ENCODE measurements at places on chromosomes 6 and 20.
A peak's percentile ranks its signal among the peaks of the same experiment; 100 is the strongest.

DNA sequence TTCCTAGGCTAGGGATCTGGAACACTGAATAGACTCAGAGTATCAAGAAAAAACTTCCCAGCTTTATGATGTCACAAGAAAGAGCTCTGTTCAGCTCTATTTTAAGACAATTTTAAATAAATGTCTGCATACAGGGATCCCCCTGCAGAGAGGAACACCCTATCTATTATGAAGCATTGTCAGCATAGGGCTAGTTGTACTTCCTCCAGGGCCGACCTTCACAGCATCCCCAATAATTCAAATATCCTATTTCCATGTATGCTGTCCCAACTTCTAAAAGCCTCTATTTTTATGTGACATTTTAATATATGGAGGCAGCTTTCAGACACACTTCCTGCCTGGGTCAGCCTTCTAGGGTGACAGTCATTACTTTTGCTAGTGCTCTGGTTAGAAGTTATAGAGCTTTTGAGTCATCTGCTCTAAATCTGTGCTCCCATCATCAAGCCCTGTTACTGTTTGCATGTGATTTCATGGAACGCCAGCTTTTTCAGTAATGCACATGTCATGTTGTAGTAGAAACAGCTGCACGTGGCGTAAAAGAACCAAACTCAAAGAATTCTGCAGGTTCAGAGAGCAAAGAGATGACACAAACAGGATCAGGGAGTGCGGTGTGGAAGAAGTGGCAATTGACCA is 189.2 kb downstream of the ADGB start:
- DNase-seq: no peak

DNA sequence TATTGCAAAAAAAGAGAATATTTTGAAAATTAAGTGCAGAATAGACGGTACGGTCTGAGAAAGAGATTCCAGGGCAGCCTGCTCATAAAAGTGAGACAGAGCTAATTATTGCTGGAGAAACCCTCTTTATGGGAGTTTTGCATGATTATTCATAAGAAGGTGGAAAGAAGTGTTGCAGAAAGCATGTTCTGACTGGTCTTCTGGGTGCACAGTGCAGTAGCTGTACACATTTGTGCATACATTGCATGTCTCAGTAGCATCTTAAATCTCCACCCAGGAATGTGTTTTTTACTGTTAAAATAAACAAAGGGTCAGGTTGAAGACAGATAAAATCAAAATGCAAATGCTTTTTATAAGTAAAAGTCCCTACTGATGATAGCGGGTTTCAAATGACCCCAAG is 1813.6 kb upstream of the DEFB115 start:
- DNase-seq: no peak

DNA sequence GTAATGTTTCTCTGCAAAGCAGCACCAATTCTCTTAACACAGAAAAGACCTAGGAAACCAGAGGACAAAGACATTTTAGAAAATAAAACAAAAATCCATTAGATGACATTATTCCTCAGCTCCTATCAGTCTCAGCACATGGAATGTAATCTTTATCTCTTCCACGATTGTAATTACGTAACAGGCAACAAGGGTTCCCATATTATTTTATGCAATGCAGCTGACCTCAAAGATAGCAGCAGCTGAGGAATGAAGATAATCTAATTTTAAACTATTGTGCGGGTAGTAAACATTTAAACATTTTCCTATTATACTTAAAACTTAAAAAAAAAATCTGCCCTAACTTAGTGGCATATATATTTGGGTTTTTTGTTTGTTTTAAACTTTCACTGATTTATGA is 33.0 kb upstream of the PTCHD4 start:
- no peak for DNase-seq

DNA sequence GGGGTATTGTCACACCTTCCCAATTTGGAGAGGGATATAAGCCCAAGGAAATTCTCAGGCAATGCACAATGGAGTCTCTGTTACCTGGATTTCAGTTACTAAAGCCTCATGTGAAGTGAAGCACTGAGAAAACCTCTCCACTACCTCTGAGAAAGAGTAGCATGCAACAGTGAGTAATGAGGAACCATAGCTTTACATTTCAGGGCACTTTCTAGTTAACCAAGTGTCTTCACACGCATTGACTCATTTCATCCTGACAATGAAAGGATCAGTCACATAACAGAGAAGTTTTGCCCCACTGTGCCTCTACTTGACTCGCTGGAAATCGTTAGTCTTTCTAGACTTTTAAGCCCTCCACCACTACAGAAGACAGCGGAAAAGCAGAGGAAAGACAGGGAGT is 86.2 kb upstream of the ARID1B start:
- no peak for DNase-seq

- DNase-seq: no peak
Observed at GRCh38 chr6:4322846-4323309, 187.5 kb upstream of the ECI2 start.

DNA sequence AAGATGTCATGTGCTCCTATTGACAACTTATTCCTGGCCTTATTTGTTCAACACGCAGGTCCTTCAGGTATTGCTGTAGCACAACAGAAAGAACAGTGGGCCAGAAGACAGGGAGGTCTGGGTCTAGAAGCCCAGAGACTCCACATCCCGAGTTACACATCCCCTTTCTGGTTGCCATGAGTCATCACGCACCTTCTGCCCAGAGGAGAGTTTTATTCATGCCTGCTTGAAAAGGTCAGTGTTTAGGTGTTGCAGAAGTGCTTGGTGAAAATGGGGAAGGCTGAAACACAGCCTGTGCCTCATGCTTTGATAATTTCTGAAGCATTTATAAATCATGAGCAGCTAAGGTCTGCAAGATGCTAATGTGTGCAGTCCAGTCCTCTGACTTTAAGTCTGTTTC is 256.4 kb downstream of the GMPR start:
- DNase-seq: no peak

- no peak for DNase-seq
Observed at GRCh38 chr6:2558098-2558680, 192.5 kb downstream of the MYLK4 start.

DNA sequence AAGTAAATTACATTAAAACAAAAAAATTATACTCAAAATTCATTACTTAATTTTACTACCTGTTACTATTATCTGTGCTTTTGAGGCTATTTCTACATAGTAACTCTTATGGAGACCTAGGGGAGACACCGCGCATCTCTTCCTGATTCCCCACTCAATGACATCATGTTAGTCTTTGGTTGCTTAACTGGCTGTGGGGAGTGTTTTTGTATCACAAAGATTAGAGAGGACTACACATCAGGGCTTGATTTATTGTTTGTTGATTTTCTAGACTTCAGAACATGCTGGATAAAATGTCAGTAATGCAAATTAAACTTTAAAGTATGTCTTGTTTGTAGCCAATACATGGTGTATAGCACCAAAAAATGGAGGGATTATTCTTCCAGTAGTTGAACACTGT is 26.0 kb downstream of the SLC2A10 start:
- DNase-seq: no peak

DNA sequence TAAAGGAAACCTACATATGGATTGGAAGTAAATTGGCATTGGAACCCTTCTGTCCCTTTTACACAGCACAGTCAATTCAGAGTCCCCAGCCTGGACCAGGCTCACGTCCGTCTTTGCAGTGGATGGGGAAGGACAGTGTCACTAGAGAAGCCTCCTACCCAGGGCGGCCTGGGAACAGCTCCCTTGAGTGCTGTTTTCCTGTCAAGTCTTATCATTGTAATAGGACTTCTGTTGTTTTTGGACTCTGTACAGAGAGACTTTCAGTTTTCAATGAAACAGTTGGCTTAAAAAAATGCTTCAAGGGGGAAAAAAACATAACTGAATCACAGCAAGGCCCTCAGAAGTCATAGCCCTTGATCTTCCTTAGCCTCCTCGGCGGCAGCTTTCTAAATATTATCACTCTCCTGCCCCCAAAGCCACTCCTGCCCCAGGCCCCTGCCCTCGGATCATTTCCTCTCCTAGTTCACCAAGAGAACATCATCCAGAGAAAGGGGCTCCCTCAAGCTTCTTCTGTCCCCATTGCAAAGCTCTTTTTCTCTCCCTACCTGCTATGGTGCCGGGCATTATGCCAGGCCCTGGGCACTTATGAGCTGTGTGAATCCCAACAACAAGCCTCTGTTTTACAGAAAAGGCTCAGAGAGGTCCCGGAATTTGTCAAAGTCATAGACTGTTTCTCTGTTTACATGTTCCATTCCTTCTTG is 37.8 kb upstream of the CNKSR3 start:
- peak; percentile 23 for DNase-seq

- DNase-seq: peak; percentile 57
Observed at GRCh38 chr6:18380158-18380836, 6.9 kb upstream of the RNF144B start.

- no peak for DNase-seq
Observed at GRCh38 chr20:14764511-14765369, 427.3 kb upstream of the FLRT3 start.

GRCh38 chr6:30681766-30682142 is 4.7 kb downstream of the PPP1R18 start:
- no peak for DNase-seq

DNA sequence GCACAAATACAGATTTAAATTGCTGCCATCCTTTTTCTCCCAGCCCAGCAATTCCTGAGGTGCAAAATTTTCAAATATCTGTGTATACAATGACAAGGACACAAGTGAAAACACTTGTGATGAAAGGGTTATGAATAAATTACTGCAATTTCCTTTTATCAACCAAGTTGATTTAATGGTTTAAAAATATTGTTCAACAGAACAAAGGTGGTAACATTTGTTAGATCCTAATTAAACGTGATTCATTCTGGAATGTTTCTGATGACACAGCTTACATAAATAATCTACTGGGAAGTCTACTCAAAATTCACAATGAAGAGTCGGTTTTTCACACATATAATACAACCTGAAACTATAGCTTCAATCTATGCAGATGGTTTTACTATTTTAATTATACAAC is 17.1 kb downstream of the B4GALT5 start:
- no peak for DNase-seq

- DNase-seq: no peak
Observed at GRCh38 chr20:46275091-46275490, 33.2 kb downstream of the CDH22 start.

DNA sequence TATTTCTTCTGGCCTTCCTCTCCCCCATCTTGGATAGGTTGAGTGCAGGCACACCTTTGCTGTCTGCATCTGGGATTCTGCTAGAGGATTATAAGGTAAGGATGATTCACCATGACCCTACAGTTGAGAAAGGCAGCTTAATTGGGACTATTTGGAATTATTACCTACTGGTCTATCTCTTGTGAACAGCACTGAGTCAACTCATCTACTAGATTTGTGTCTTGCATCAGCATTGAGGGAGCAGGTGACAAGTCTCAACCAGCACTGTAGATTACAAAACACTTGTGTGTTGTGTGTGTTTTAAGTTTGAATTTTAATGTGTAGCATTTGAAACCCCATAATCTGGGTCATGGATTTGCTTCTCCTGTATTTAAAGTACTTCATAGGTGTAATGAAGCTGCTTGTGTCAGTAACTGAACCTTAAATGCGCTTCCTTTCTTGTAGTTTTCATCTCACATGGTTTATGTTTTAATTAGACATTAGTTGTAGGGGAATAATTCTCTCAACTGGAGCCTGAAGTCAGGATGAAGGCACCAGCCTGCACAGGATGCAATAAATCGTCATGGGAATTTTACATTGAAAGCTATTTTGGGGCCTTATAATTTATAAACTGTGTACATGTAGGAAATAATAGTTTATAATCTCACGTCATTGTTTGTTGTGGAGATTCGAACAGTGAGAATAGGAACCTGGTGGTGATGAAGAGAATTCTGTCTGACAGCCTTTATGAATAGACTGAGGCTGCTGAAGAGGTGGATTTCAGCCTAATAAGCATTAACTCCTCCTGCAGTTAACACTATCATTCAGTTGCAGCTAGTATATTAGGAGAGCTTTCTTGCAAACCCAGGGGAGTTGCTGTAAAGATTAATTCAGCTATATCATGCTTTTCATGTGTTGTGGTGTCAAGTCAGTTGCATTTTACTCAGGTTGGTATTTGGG is 125.1 kb downstream of the JARID2 start:
- DNase-seq: no peak

GRCh38 chr6:155223646-155224451 is 40.0 kb upstream of the CLDN20 start:
- peak; percentile 59 for DNase-seq

DNA sequence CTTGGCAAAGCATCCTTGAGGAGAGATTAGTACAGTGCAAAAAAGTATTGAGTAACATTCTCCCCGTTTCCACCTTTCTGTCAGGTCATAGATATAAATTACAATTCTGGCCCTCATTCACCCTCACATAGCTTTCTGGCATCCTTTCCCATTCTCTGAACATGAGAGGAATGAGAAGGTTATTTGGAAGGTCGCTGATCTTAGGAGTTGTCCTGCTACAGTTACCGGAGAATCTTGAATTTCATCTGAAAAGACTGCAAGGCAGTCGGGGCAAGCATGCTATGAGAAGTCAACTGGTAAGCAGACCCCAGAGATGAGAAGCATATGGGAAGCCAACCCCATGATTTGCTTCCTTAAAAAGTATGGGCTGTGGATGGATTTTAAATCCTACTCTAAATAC is 166.7 kb upstream of the CENPW start:
- DNase-seq: no peak

GRCh38 chr6:101083533-101084175 is 202.5 kb upstream of the ASCC3 start:
- DNase-seq: peak; percentile 21

- peak; percentile 21 for DNase-seq
Observed at GRCh38 chr20:53900380-53900999, 169.9 kb downstream of the BCAS1 start.

DNA sequence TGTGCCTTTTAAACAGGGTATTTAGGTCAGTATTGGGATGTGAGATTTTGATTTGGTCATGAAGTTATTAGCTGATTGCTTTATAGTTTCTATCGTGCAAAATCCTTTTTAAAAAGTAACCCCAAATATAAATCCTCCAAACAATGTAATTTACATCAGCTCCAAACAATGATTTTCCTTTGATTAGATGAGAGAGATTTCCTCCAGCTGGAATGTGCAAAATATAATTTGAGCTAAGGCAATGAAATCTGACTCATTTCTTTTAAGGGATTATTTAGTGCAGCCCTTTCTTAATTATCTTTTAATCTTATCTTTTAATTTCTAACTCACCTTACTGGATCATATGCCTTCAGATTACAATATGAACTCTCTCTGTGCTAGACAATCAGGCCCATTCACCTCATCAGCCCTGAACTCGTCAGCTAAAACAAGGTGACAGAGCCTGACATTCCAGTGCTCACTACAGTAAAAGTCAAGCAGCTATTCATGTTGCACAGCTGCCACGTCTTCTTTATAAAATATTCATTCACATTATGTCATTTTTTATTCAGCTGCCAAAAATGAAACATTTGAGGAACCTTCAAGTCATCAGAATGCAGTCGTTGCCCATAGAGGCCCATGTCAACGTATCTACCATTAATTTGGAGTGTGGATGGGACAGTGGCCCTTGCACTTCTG is 440.1 kb downstream of the CBLN4 start:
- DNase-seq: no peak

- DNase-seq: no peak
Observed at GRCh38 chr6:36850021-36850420, 10.8 kb upstream of the CPNE5 start.
